ENCODE measurements at places on chromosomes 11 and 22.

- DNase-seq, result peak; percentile 29
Measured at GRCh38 chr22:33302049-33302545, 243.9 kb upstream of the SYN3 start.

GRCh38 chr22:41780746-41781505 lies 19.6 kb upstream of the CCDC134 start:
- DNase-seq, result peak; percentile 76

- DNase-seq, result peak; percentile 30
Measured at GRCh38 chr11:122853971-122854446, 15.7 kb downstream of the CRTAM start.

GRCh38 chr11:91932151-91932821 lies 292.3 kb upstream of the FAT3 start:
- no peak for DNase-seq

DNA sequence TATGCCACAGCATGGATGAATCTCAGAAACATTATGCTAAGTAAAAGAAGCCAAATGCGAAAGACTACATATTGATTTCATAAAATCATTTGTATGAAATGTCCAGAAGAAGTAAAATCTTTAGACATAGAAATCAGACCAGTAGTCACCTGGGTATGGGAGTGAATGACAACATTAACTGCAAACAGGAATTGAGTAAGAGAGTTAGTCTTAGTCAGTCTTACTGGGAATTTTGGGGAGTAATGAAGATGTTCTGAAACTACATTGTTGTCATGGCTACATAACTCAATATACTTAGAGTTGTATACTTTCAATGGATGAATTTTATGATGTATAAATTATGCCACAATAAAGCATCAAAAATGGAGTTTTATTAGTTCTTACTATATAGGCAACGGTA lies 107.8 kb upstream of the CHORDC1 start:
- DNase-seq, result no peak

- DNase-seq, result no peak
Measured at GRCh38 chr11:70415191-70415590, 16.9 kb downstream of the CTTN start.

DNA sequence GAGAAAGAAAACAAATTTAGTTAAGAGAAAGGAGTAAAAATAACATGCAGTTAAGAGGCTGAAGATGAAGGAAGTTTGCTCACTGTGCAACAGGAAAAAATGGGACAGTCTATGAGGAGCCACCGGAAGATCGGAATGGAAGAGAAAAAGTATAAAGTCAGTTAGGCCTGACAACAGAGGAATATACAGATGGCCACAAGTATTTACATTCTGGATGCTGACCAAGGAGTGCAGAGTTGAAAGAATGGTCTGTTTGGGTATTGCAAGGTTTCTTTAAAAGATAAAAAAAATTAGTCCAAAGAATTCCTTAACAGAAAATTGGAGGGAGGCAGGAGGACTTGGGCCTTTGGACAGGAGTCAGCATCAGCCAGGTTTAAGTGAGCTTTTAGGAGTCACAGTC lies 37.5 kb downstream of the RBFOX2 start:
- no peak for DNase-seq

- no peak for DNase-seq
Measured at GRCh38 chr11:1009991-1010390, 26.5 kb downstream of the MUC6 start.

DNA sequence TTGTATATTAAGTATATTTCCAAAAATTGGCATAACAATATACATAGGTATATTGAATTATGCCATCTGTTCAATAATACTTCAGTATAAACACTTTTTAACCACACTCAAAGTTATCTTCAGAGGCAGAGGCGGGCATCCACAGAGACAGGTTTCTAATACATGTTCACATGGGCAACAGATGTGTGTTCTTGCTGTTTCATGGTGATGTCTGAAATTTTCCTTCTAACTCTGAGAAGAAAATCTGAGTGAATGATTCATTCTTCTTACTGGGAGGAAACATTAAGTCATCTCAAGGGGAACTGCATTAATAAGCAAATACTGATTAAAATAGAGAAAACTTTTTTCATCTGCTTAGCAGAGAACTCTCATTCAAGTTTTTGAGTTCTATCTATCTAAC lies 1074.5 kb downstream of the LRRC4C start:
- DNase-seq, result no peak

GRCh38 chr11:67371189-67371910 lies 2.0 kb downstream of the CLCF1 start:
- no peak for DNase-seq

- DNase-seq, result no peak
Measured at GRCh38 chr11:89205378-89205777, 27.7 kb downstream of the TYR start.

GRCh38 chr22:26912655-26913345 lies 255.4 kb downstream of the MIAT start:
- DNase-seq, result no peak

GRCh38 chr22:24393012-24393559 lies 34.3 kb upstream of the ADORA2A start:
- no peak for DNase-seq

- DNase-seq, result no peak
Measured at GRCh38 chr11:68302256-68302655, 10.1 kb upstream of the LRP5 start.

- no peak for DNase-seq
Measured at GRCh38 chr22:50307890-50308596, 597 bp upstream of the PLXNB2 start.

DNA sequence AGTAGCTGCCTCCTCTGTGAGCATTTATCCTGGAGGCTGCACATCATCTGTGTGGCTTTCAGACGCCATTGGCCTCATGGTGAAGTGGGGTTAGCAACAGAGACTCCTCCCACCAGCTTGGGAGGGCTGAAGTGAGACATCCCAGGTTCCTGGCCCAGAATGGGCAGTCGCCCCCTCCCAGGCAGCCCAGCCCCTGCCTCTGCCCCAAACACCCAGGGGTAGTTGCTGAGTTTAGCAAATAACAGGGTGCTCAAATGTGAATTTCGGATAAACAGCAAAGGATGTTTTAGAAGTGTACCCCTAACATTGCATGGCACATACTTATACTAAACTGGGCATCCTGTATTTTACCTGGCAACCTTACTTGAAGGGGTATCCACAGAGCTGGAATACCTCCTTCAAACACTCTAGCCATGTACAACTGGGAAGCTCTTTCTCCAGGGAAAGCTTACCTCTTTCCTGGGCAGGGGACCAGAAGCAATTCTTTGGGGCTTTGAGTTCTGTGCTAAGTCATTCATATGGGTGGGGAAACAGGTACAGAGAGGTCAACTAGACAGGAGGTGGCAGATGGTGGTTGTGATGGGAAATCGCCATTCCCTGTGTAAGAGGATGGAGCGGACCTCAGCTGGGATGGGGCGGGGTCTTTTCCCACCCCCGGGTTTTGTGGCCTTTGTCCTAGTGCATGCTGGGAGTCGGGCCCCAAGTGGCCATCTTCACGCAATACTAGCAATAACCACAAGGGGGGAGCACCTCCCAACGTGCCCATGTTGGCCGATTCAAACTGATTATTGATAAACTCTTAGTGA lies 19.3 kb downstream of the MTFP1 start:
- DNase-seq, result peak; percentile 47

DNA sequence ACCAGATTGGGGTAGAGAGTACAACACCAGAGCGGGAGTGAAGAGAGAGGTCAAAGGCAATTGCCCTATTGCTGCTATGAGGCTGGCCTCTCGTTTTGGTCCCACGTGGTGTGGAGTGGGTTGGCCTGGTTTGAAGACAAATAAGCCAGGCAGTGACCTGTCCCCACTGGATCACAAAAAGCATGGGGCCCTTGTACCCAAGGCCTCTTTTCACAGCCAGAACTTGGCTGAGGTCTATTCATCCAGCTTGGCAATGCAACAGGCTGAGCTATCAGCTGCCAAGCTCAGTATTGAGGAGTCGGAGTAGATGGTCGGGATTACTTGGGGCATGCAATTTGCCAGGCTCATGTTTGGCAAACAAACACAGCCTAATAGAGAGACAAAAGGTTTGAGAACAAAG lies 19.2 kb upstream of the GALNT18 start:
- no peak for DNase-seq
